Motor neuron (in vitro differentiated cells): ENCODE measurements at places on chromosomes 3 and 15.

DNA sequence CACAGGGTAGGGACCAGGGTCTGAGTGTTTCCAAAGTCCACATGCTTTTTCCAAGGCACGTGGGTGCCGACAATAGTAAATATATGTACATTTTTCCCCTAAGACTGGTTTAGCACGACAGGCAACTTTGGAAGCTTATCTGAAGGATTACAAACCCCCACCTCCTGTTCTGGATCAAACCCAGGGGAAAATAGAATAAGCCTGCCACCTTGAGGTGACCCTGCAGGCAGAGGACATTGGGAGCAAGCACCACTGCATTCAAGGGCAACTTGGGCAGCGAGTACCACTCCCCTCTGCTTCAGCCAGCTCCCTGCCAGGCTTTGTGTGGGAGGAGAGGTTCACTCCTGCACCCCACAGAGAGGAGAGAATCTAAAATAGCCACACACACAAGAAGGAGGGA, 44.8 kb downstream of the KBTBD12 start:
- peak; percentile 73 for ATAC-seq

- no peak for ATAC-seq
Observed at GRCh38 chr3:173502983-173503568, 105.5 kb downstream of the NLGN1 start.

DNA sequence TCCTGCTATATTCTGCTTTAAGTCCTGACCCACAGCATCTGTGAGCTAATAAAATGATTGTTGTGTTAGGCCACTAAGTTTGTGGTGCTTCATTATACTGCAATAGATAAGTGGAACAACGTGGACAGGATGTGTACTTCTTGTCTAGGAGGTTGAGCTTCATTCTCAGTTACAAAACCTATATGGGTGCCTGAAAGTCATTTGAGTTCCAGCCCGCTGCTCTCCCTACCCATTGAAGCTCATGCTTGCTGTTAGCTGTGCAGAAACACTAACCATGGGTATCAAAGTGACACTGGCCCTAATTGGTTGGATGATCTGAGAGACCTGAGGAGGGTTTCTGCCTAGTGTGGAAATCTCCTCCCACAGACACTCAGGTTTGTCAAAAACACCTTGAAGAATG, 357.2 kb downstream of the PDCD6IP start:
- ATAC-seq, result no peak

DNA sequence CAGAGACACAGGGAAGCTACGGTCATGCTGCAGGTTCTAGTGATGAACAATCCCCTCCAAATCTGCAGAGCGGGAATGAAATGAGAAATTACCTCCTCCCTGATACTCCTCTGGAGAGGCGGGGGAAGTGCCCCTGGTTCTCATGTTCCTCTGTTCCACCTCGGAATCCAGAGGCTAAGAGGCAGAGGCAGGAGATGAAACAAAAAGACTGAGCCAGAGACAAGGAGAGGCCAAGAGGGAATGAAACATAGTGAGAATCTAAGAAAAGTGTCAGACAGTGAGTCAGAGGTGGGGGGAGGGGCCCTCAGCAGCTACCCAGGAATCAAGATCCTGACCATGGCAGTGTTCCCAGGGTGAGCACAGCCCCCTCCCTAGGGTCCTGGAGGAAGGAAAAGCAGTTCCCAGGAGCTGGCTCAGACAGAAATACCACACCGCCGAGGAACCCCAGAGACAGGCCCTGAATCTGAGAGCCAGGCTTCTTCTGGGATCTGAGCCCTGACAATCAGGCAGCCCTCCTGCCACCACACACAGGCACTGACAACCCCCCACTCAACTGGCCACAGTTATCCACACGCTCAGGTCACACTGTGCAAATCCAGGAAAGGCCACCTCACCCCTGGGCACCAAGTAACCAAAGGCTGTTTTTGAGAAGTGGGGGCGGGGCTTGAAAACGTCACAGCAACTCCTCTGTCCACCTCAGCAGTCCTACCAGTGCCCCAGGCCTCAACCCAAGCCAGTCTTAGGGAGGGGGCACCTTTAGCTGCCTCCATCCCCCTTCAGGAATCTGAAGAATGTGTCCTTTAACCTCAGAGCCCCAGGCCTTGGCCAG, 2.4 kb downstream of the CSRNP1 start:
- peak; percentile 41 for ATAC-seq

GRCh38 chr3:101689286-101689685, 2.8 kb upstream of the RPL24 start:
- ATAC-seq, result no peak

DNA sequence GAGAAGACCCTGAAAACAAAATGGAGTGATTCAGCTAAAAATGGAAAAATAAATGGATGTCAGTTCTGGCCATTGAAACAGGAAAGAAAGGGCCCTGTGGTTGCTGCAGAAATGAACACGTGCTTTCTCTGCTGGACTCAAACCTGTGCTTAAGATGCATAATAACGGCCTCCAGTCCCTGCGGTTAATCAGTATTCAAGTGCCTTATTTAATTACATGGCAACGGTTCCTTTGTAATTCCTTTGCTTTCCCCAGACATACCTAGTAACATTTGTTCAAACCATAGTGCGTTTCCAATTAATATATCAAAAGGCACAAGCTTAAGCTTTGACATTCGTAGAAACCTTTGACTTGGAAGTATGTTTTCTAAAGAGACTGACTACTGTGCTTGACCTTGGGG, 428.3 kb downstream of the GABRG3 start:
- peak; percentile 62 for ATAC-seq

DNA sequence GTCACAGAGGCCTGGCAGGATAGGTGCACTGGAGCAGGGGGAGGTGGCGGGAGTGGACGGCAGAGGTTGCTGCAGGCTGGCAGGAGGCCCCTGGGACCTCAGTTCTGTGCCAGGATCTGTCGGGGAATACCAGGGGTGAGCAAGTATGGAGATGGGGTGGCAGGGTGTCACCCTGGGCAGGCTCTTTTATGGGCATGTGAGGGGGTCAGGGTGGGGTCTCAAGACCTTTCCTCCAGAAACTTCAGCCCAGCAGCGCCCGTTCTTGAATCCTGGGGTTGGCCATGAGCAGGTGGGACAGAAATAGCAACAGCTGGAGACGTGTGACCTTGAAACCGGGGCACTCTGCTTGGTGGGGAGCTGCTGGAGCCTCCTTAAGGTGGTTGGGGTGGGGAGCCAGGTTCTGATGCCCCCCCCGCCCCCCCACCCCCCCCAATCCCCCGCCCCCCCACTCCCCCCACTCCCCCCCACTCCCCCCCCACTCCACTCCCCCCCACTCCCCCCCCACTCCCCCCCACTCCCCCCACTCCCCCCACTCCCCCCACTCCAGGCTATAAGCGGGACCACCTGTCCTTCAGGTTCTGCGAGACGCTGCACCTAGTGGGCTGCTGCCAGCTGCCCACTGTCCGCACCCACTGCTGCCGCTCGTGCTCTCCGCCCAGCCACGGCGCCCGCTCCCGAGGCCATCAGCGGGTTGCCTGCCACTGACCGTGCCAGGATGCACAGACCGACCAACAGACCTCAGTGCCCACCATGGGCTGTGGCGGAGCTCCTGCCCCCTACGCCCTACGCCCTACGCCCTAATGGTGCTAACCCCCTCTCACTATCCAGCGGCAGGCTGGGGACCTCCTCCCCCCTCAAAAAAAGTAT, 84.9 kb downstream of the TBC1D2B start:
- no peak for ATAC-seq

DNA sequence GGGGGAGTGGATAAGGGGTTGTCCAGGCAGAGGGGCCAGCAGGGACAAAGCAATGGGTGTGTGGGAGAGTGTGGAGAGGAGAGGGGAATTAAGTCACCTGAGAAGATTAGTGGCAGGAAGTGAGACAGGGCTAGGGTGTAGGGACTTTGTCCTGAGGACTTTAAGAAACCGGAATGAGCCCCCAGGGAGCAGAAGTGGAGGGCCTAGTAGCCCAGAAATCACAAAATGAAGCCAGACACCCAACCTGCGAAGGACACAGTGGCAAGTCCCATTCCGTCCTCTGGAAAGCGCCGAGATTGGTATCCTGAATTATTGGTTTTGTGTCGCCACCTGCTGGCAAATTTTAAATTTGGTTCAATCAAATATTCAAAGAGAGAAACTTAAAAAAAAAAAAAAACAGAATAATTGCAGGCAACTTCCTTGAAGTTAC, 78.0 kb upstream of the SLC25A36 start:
- ATAC-seq, result peak; percentile 59

DNA sequence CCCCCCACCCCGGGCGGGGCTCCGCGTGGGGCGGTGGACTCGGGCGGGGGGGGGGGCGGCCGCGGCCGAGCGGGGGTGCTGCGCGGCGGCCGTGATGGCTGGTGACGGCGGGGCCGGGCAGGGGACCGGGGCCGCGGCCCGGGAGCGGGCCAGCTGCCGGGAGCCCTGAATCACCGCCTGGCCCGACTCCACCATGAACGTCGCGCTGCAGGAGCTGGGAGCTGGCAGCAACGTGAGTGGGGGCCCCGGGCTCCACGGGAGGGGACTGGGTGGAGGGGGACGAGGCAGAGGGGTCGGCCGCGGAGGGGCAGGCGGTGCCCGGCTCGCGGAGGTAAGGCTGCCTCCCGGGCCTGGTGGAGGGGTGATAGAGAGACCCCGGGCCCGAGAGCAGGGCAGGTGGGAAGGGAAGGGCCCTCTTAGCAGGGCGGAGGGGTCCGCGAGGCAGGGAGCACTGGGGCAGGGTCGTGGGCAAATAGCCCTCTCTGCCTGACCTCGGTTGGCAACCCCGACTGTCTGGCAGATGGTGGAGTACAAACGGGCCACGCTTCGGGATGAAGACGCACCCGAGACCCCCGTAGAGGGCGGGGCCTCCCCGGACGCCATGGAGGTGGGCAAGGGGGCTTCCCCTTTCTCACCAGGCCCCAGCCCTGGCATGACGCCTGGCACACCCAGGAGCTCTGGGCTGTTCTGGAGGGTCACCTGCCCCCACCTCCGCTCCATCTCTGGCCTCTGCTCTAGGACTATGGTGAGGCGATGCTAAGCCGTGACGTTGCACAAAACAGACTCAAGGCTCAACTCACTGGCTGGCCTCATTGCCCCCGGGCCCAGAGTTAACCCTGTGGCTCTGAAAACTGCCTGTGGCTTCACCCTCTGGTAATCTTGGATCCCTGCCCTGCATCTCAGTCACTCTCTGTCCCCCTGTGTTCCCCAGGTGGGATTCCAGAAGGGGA, at the start of gene ECE2:
ECE2 (plus strand) TSS at position 62 of the 950 bp plus-strand sequence; CDS start at position 194, 132 bp downstream.
- peak; percentile 41 for ATAC-seq

DNA sequence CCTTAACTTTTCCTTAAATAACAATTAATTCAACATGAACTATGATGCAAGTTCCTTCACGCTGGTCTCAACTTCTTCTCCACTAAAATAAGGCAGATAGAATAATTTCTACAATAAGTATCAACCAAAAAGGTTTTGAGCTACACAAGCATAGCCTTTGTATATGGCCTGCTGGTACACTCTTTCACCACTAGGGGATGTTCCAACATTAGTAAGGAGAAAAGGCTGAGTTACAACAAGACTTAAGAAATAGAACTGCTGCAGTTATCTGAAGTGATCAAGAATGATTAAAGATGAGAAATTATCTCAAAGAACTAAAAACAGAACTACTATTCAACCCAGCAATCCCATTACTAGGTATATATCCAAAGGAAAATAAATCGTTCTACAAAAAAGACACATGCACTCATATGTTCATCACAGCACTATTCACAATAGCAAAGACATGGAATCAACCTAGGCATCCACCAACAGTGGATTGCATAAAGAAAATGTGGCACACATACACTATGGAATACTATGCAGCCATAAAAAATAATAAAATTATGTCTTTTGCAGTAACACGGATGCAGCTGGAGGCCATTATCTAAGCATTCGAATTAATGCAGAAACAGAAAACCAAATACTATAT, 14.4 kb downstream of the ATP13A3 start:
- ATAC-seq, result peak; percentile 82

DNA sequence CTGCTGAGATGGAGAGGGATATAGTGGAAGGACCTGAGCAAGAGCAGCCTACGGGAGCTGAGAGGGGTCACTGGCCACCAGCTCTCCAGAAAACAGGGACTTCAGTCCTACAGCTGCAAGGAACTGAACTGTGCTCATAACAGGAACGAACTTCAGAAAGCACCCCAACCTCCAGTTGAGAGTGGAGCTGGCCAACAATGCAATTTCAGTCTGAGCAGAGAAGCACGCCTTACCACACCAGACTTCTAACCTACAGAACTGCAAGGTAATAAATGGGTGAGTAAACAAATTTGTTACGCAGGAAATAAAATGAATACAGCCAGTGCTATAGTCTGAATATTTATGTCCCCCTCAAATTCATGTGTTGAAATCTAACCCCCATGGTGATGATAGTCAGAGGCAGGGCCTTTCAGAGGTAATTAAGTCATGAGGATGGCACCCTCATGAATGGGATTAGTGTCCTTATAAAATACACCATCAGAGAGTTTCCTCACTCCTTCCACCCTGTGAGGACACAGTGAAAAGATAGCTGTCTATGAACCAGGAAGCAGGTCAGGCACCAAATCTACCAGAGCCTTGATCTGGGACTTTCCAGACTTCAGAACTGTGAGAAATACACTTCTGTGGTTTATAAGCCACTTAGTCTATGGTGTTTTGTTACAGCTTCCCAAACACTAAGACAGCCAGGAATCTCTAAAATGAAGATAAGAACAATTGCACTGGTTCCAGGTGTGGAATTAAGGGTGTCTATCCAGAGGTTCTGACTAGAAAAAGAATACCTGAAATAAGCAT, 58.6 kb downstream of the SYNM start:
- ATAC-seq, result no peak

DNA sequence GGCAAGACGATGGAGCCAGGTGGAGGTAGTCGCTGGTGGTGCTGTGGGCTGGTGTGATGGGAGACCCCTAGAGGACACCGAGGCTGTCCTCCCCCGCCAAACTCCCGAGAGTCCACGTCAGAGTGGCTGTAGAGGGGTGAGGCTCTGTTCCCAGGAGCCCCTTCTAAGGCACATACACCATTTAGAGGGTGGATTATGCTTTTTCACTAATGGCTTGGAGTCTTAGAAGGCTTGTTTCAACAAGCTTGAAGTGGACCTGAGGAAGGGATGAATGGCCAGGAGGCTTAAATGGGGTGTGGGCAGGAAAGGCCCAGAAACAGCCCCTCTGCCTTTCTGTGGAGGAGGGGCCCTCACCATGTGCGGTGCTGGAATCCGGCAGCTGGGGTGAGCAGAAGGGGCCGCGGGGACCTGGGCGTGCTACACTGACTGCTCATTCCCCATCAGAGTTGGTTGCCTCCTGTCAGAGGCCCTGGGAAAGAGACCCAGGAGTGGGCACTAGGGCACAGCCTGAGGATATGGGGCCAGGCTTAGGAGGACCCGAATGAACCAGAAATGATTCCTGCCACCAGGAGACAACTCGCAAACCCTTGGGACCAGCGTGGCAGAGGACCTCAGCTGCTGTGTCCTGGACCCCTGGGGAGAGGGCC, 66.2 kb downstream of the FEM1B start:
- no peak for ATAC-seq

DNA sequence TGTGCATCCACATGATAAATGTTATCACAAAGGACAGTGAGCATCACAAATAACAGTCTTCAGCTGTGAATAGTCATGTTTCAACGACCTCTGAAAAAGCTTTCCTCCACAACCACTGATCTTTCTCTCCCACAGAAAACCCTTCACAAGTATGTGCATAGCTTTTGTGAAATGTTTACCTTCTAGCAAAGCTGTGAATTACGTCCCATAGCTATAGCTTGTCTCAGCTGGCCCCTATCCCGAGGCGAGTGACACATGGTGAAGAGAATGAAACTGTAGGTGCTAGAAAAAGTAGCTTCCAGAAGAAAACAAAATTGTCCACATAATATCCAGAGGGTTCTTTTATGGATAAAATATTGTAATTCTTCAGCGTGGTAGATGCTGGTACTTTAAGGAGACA, 182.0 kb downstream of the FGF12 start:
- no peak for ATAC-seq

- ATAC-seq, result no peak
Observed at GRCh38 chr3:173416070-173416469, 18.5 kb downstream of the NLGN1 start.

- no peak for ATAC-seq
Observed at GRCh38 chr15:38307861-38308641, 55.4 kb downstream of the SPRED1 start.

GRCh38 chr3:40623567-40623966, 98.8 kb downstream of the ZNF621 start:
- ATAC-seq, result no peak
